Motor neuron (in vitro differentiated cells): ENCODE measurements at places on chromosomes 5 and 9. TPM values are rescaled to one million over a fixed set of nuclear protein-coding genes. Genes with fewer than 3 reads are reported as not detected.

Gene DND1
- not detected in 2 replicates for total RNA-seq

Gene CCDC192
- total RNA-seq: not detected in 2 replicates

Gene NKD2
- 0.41 and 0.59 TPM in 2 replicates for total RNA-seq

Gene AUH
- 14.5 and 19.4 TPM in 2 replicates for total RNA-seq

Gene LCN2
- 1.4 and 3.0 TPM in 2 replicates for total RNA-seq

- ATAC-seq: no peak
Observed at GRCh38 chr9:28967226-28967625, 1393.9 kb upstream of the C9orf72 start.

DNA sequence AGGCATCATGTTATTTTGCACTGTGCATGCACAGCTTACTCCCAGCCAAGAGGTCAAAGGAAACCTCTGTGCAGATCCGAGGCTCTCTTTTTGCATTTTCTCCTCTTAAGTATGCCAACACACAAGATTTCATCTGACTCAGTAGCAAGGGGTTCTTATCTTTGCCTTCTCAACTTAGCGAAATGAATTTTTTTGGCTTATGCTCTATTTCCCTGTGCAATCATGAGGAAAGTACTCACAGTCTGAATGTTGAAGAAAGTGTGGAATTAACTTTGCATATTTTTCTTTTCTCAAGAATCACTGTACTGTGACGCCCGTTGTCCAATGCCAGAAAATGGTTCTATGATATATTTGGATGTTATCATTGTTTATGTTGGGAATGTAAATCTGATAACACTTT lies 173.5 kb upstream of the FBXL7 start:
- no peak for ATAC-seq

DNA sequence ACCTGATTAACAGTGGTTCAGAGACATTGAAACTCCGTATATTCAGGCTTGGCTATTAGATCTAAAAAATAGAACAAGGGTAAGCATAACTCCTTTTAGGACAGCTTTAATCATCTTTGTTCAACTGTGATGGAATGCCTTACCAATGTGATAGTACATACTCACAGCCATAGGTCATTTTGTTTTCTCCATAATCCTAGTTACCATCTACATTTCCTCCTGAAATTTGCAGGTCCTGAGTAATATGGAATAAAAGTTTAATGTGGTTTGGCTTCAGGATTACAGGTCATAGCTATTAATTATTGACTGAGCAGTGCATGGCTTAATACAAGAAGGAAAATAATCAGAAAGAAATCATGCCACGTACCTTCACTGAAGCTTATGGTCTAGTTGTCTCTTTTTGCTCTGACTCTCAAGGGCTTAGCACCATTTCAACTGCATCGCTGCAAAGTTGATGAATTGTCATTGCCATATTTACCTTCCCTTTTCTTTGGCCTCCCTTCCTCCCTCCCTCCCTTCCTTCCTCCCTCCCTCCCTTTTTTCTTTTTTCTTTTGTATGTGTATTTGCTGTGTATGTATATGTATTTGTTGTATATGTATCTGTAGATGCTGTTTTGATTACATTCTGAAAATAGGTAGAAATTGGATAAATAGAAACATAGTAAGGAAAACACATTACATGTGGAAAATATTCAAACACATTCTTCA lies 250.9 kb upstream of the ZNF608 start:
- no peak for ATAC-seq

DNA sequence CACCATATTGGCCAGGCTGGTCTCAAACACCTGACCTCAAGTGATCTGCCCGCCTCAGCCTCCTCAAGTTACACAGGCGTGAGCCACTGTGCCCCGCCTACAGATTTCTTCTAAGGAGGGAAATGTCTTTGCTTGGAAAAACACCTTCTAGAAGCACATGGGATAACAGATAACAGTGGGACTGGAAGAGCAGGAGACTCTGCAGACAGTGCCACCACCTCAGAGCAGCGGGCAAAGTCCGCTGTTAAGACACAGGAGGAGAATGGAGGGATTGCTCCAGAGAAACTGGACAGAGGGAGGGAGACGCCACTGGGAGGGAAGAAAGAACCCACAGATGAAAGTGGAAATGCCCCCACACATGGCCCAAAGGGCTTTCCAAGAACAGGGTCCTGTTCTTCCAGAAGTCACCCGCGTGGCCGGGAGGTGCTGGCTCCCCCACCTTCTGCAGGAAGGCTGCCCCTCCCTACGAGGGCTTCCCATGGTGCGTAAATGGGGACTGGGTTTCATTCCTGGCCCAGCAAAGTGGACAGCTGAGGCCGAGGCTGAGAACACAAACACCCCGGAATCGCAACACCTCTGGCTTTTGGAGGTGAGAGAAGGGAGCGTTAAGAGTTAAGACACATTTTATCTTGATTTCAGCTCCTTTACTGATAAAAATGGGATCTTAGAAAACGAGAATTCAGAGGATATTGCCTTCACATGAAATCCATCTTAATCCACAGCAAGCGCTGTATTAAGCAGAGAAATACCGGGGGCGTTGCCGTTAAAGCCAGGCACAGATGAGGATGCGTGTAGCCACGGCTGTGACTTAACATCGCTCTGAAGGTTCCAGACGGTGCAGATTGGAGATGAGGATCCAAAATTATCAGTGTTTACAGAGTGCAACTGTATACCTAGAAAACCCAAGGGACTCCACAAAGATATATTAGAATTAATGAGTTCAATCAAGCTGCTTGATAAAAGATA lies 11.2 kb downstream of the ADAMTS2 start:
- ATAC-seq: no peak

DNA sequence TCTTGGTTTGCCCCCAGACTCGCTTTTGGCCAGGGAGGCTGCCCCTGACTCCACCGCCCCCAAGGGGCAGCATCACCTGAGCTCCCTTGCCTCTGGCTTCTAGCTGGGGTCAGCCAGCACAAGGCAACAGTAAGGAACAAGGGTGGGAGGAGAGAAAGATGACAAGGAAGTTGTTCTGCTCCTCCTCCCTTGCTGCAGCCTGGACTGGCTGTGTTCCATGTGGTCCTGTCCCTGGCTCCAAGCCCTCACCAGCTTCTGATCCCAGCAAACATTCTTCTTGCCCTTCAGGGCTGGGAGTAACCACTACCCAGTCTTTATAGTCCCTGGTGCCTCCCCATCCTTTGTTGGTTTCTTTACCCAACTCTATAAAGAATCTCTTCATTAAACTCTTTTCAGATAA lies 100.3 kb upstream of the SPIN1 start:
- ATAC-seq: no peak

- ATAC-seq: no peak
Observed at GRCh38 chr9:76445976-76446375, 13.0 kb upstream of the GCNT1 start.

DNA sequence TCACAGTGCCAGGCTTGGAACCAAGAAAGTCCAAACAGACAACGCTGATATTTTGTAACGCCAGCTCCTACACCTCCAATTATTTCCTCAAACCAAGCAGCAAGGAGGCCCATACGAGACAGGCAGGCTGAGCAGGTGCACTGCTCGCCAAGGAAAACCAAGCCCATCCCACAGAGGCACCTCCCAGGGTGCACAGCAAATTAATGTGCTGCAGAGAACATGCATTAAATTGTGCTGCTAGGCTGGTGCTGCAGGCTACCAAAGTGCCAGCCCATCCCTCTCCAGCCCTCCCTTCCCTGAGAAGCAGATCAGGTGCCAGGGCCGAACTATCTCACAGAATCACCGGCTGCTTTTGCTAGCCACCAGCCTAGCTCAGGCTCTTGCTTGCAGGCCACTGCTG lies 137.8 kb downstream of the PAX5 start:
- no peak for ATAC-seq

DNA sequence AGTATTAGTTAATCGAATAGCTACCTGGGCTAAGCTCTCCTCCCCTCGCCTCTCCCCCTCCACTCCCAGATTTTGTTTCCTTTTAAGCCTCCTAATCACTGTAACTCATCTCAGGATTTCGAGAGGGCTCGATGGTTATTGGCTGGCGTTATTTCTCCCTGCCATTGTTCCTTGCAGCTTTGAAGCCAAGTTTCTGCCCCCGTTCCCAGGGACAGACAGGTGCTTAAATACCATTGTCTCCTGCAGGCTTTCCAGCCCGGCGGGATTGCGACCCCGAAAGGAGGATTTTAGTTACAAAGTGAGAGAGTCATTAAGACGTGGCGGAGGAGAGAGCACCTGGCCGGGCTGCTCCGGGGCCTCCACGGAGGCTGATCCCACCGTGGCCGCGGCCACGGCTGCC lies 46.2 kb downstream of the ASS1 start:
- no peak for ATAC-seq

GRCh38 chr5:173328844-173329490 lies 753 bp upstream of the STC2 start:
- ATAC-seq: peak; percentile 18

DNA sequence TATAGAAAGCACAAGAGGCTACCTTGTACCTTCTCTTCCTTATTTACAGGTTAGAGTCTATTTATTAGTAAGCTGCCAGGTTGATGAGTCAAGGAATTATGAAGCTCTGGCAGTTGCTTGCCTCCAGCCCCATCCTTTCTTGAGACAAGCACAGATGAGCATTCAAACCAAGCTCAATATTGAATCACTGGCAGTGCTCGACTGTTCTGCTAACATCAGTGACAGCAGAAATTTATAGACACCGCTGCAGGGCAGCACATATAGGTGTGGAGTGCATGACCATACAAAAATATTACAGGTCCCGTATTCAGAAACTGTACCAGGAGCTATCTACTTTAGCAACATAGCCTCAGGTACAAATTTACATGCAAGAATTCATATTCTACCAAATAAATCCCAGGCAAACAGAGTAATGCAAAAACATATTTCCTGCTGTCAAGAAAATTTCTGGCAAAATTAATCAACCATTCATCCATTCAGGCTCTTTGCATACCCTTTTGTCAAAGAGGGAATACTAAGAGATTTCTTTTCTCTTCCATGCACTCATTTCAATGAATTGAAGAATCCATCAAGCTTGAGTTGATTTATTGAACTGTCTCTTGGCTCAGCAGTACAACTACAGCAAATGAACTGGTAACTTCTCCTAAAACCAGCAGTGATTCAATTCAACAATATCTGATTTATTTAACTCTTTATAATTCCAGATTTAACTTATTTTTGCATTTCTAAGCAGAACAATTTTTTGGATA lies 26.9 kb upstream of the PCA3 start:
- peak; percentile 88 for ATAC-seq

GRCh38 chr5:131064669-131065371 lies 100.2 kb downstream of the HINT1 start:
- no peak for ATAC-seq

DNA sequence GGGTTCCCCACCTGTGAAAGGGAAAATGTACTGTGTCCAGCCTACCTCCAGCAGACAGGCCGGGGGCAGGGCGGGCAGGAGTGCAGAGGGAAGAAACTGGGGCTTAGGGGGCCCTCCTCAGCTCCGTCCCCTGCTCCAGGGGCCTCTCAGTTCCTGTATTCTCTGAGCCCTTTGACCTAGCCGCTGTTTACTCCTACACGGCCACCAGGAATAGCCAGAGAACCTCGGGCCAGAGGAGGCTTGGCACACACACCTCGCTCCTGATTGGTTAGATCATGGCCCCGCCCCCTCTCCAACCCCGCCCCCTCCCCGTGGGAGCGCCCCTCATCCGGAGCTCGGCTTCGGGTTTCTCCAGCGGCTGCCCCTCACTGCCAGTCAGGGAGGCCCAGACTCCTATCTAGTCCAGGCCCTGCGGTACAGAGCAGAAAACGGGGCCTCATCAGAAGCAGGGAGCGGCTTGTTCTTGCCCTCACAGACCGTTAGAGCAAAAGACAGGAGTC lies 2.2 kb downstream of the ST6GALNAC6 start:
- peak; percentile 59 for ATAC-seq

DNA sequence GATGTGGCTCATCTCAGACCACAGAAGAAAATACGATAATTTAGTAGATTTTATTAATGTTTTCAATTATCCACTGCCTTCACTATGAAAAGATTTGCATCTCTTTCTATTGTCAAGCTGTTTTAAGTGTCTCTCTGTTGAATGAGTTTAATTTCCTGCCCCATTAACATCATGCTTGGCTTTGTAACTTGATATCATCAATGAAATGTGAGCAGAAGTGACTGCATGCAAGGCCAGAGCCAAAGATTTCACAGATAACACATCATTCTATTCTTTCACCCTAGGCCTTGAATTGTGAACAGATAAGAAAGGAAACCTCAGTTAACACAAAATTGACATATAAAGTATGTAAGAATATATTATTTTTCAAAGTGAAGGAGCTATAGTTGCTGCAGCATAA lies 986.4 kb upstream of the CDH18 start:
- peak; percentile 17 for ATAC-seq

DNA sequence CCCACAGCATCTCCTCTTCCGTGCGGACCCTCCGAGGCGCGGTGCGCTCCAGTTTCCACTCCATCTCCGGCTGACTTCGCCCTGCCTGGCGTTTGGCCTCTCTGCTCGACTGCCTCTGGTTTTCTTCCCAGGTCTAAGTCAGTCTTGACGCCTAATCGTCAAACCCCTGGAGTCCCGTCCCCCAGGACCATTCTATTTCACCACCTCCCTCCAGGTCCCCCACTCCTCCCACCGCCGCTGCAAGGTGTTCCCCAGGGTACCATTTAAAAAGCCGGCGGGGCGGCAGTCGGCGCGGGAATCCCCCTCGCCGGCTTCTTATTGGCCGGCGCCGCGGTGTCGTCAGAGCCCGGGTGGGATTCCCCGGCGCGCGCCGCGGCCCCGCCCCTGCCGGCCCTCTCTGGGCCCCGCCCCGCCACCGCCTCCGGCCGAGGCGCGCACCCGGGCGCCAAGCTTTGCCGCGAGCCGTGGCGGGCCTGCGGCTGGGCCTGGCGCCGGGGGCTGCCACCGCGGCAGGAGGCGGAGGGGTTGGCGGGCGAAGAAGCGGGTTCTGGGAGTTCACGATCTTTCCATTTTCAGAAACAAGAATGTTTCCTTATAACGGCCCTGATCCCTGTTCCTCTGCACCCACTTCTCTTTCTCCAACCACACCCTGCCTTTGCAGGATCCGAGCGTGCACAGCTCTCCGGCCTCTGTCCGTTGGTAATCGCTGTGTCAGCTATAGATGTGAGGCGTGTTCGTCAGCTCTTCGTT lies at the start of gene CDC20B:
Gene CDC20B (minus strand): TSS at position 241 of the 750 bp plus-strand sequence. CDS start 177 bp downstream, at position 64.
- peak; percentile 91 for ATAC-seq

- no peak for ATAC-seq
Observed at GRCh38 chr5:132260714-132261551, 3.4 kb downstream of the PDLIM4 start.

GRCh38 chr5:29367176-29367833 lies 1826.2 kb upstream of the CDH6 start:
- ATAC-seq: no peak

GRCh38 chr5:167969998-167970397 lies 321.4 kb upstream of the WWC1 start:
- no peak for ATAC-seq

GRCh38 chr5:141969783-141970771 lies 1.2 kb downstream of the RNF14 start:
- no peak for ATAC-seq

DNA sequence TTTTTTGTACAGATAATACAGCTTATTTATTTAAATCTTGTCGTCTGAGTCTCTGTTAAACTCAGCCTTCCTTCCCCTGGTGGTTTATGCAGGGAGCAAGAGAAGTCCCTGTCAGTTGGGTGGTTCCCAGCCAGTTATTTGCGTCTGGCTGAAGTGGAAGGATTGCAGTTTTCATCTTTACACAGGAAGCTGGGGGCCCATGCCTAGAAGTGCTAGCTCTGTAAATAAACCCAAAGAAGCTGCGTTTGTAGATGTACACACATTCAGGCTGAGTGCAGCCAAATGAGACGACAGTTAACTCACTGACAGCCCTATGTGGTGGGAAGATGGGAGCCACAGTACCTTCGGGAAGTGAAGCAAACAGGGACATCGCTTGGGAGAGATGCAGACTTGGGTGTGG lies 122.1 kb downstream of the SAXO1 start:
- ATAC-seq: no peak

- ATAC-seq: no peak
Observed at GRCh38 chr9:121999556-121999955, 93.6 kb downstream of the TTLL11 start.
